Endothelial cell (in vitro differentiated cells): ENCODE measurements at places on chromosomes 5 and 9. TPM values are rescaled to one million over a fixed set of nuclear protein-coding genes. Genes with fewer than 3 reads are reported as not detected.
A peak's percentile ranks its signal among the peaks of the same experiment; 100 is the strongest.

GRCh38 chr9:136527721-136528710 lies 17.8 kb downstream of the NOTCH1 start:
- DNase-seq: no peak
- peaks cover 12% of the 10 kb centered on the region for H3K27me3 ChIP-seq
- peak overlapping the region; percentile 82 for H3K27ac ChIP-seq
- H3K4me3 ChIP-seq: no peak overlapping the region

GRCh38 chr5:129771058-129771838 lies 23.4 kb downstream of the MINAR2 start:
- H3K4me3 ChIP-seq: no peak overlapping the region
- no peaks in the 10 kb centered on the region for H3K27me3 ChIP-seq
- peaks cover 11% of the 10 kb centered on the region for H3K4me1 ChIP-seq
- DNase-seq: peak; percentile 68
- no peaks in the 10 kb centered on the region for H3K36me3 ChIP-seq

- H3K4me3 ChIP-seq: no peak overlapping the region
- no peak overlapping the region for H3K27ac ChIP-seq
- no peaks in the 10 kb centered on the region for H3K27me3 ChIP-seq
- H3K36me3 ChIP-seq: no peaks in the 10 kb centered on the region
- no peak for DNase-seq
- no peaks in the 10 kb centered on the region for H3K4me1 ChIP-seq
Observed at GRCh38 chr5:98969400-98969799, 40.6 kb upstream of the CHD1 start.

GRCh38 chr5:164153469-164154172 lies 648.2 kb downstream of the MAT2B start:
- no peak for DNase-seq
- H3K27ac ChIP-seq: no peak overlapping the region
- no peaks in the 10 kb centered on the region for H3K36me3 ChIP-seq

DNA sequence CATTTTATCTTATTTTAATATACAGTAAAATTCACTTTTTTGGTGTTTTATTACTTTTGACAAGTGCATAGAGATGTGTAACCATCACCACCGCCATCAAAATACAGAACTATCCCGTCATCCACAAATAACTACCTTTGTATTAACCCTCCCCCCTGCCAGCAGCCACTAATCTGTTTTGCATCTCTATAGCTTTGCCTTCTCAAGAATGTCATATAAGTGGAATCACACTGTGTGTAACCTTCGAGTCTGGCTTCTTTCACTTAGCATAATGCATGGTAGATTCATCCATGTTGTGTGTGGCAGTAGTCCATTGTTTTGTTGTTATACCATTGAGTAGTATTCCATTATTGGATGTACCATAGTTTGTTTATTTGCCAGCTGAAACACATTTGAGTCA lies 98.8 kb downstream of the BOD1 start:
- DNase-seq: no peak
- H3K4me3 ChIP-seq: no peak overlapping the region
- H3K27ac ChIP-seq: no peak overlapping the region
- H3K4me1 ChIP-seq: no peaks in the 10 kb centered on the region

GRCh38 chr5:35685161-35685560 lies 67.5 kb downstream of the SPEF2 start:
- peaks cover 2% of the 10 kb centered on the region for H3K4me1 ChIP-seq
- H3K27ac ChIP-seq: no peak overlapping the region
- no peaks in the 10 kb centered on the region for H3K36me3 ChIP-seq
- DNase-seq: no peak
- no peak overlapping the region for H3K4me3 ChIP-seq

DNA sequence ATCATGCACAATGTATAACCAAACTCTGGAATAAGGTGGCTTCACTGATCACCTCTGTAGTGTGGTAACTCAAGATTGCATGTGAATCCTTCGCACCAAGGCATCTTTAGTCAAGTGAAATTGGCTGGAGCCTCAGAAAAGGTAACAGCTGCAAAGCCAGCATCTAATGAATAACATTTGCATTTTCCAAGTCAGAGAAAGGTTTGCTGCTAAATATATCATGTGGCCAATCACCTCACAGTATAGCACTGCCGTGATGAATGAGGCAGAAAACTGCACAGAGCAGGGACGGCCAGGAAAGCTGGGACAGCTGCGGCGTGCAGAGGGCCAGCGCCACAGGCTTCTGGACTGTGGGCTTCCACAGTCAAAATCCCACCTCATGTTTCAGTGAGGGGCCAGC lies 18.5 kb downstream of the MRPS27 start:
- H3K4me3 ChIP-seq: no peak overlapping the region
- DNase-seq: no peak
- peaks cover 2% of the 10 kb centered on the region for H3K27me3 ChIP-seq

- peak overlapping the region; percentile 92 for H3K27ac ChIP-seq
- peaks cover 4% of the 10 kb centered on the region for H3K27me3 ChIP-seq
- H3K4me3 ChIP-seq: peak overlapping the region; percentile 39
- DNase-seq: peak; percentile 38
- H3K4me1 ChIP-seq: peaks cover 35% of the 10 kb centered on the region
Observed at GRCh38 chr9:133540698-133541025, 6.2 kb downstream of the ADAMTSL2 start.

GRCh38 chr9:93586290-93587057 lies 10.1 kb downstream of the PHF2 start:
- H3K4me1 ChIP-seq: peaks cover 19% of the 10 kb centered on the region
- H3K27ac ChIP-seq: no peak overlapping the region

The GFRA3 gene
- 0.13 TPM for total RNA-seq

The FGF10 gene
- total RNA-seq: 0.15 TPM

The SLC34A1 gene
- total RNA-seq: not detected

The PCDHA4 gene
- total RNA-seq: 9.9 TPM

The PLAC8L1 gene
- 0.80 TPM for total RNA-seq
